ENCODE measurements at places on chromosomes 2 and 18.

GRCh38 chr18:966759-967576 lies 62.3 kb downstream of the ADCYAP1 start:
- no peak for DNase-seq

- no peak for DNase-seq
Observed at GRCh38 chr18:62497190-62497772, 25.5 kb upstream of the ZCCHC2 start.

- DNase-seq = no peak
Observed at GRCh38 chr2:134737671-134738070, 18.9 kb upstream of the TMEM163 start.

GRCh38 chr2:3575534-3576262 lies 638 bp downstream of the RPS7 start:
- no peak for DNase-seq

DNA sequence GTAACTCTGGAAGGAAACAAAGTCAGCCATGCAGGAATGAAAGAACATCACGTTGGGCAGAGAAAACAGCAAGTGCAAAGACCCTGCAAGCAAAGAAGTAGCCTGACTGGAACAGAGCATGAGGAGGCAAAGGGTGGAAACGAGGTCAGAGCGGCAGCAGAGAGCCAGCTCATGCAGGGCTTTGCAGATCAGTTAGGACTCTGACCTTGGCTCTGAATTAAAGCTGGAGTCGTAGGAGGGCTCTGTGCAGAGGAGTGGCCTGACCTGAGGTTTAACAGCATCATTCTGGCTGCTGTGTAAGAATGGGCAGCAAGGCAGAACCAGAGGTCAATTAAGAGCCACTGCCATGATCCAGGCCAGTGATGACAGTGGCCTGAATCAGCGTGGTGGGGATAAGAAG lies 220.7 kb downstream of the PRKCE start:
- DNase-seq = no peak

GRCh38 chr2:129502781-129503180 lies 476.7 kb upstream of the RAB6C start:
- DNase-seq = no peak

DNA sequence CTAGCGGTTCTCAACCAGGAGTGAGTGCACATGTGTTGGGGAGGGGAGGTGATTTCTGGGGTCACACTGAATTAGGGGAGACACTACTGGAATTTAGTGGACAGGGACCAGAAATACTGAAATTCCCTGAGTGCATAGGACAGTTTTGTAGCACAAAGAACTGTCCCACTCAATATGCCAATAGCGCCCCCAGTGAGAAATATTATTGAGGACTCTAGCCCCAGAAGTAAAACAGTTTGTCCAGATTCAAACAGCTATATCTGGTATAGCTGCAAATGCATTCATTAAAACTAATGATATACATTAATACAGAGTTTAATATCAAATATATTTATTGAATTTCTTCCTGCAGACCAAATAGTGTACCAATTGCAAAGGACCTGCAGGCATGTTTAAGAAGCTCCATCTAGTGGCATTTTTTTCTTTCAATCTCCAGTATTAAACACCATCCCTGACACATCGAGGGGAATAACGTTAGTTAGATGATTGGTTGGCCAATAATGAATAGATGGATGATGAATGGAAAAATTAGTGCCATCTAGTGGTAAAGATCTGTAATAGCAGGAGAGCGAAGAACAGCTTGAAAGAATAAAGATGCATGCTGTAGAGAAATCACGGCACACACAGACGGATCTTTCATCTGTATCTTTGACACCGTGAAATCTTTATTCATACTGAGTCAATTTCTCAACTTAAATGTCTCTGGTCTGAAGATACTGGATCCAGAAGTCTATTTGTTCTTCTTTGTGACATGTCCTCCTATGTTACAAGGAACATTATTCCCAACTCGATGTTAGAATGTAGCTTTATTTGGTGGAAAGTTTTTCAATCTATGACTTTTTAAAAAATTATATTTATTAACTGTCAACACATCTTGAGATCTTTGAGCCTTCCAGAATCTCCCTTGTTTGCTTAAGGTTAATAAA lies 62.5 kb downstream of the DHRS9 start:
- DNase-seq = peak; percentile 43

DNA sequence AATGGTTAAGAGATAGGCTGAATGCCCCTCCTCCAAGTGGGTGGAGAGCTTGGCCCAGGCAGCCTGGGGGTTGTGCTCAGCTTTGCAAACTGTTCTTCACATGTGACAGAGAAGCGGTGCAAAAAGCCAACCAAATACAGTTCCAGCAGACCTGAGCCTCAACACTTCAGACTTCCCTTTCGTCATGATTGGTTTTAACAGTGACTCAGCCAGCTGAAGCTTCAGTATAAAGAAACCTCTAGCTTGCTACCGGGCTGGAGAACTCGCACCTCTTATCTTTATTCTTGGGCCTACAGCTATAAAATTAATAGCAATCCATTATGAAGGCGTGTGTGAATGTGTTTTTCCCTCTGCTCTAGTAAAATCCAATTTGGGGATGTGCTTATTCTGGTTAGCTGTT lies 20.0 kb downstream of the SETBP1 start:
- DNase-seq = no peak

- no peak for DNase-seq
Observed at GRCh38 chr2:237045449-237045848, 40.2 kb upstream of the COPS8 start.

- DNase-seq = no peak
Observed at GRCh38 chr18:45997700-45998151, 30.6 kb upstream of the EPG5 start.

DNA sequence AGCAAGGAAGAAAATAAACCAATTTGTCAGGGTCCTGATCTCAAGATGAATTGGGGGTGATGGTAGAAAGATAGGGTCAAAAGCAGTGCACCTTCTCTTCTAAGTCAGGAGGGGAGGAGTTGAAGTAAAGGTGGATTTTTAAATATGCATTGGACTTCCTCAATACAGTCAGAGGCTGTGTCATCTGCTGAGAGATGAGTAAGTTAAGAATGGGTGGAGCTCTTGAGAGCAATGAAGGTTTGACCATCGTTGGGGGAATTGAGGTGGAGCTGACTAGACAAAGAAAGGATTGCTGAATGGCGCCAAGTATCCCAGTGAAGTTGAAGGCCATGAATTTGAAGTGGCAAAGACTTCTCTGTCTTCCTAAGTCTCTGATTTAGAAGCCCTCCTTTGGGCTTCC lies 18.4 kb upstream of the CPO start:
- DNase-seq = no peak

DNA sequence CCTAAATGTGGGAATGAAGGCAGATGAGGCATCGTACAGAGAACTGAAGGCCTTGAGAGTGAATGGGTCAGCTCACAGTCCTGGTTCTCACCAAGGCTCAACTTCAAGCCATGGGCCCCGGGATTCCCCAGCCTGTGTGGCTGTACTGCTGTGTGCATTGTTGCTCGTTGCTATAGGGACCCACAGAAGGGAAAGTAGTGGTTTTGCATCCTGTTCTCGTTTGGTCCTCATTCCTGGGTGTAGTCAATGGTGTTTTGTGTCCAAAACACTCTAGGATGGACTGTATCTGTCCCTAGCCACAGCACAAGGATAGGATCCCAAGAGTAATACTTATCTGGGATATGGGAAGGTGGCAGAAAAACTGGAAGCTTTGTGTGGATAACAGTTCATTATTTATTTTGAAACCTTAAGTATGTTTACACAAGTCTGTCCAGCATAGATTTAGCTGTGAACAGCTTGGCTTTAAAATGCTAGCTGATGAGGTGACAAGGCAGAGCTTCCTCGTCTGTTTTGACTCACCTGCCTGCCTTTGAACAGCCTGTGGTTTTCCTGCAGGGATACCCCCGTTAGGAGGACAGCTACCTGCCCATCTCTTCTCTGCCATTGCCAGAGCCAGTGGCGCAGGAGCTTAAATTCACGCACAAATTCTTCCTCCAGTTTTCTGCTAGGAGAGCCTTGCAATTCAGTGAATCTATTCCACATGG lies 85.0 kb downstream of the WDSUB1 start:
- no peak for DNase-seq

- no peak for DNase-seq
Observed at GRCh38 chr18:54734059-54734458, 94.2 kb upstream of the RAB27B start.

GRCh38 chr2:161406316-161406715 lies 9.8 kb upstream of the TBR1 start:
- no peak for DNase-seq

GRCh38 chr2:72581560-72582181 lies 244.2 kb downstream of the EXOC6B start:
- no peak for DNase-seq

- no peak for DNase-seq
Observed at GRCh38 chr2:47003641-47004427, 88.2 kb upstream of the MCFD2 start.

DNA sequence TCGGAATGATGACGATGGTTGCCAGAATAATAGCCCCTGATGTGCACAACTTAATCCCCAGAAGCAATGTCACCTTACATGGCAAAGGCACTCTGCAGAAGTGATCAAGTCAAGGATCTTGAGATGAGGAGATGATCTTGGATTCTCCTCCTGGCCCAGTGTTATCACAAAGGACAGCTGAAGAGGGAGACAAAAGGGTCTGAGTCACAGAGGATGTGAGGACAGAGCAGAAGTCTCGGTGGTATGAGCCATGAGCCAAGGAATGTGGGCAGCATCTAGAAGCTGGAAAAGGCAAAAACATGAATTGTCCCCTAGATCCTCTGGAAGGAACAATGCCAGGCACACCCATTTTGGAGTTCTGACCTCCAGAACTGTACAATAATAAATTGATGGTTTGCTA lies 358.5 kb downstream of the MYCN start:
- no peak for DNase-seq

GRCh38 chr2:99794414-99794813 lies 304.6 kb upstream of the REV1 start:
- DNase-seq = no peak

GRCh38 chr2:101295895-101296294 lies 12.6 kb downstream of the RNF149 start:
- DNase-seq = no peak

DNA sequence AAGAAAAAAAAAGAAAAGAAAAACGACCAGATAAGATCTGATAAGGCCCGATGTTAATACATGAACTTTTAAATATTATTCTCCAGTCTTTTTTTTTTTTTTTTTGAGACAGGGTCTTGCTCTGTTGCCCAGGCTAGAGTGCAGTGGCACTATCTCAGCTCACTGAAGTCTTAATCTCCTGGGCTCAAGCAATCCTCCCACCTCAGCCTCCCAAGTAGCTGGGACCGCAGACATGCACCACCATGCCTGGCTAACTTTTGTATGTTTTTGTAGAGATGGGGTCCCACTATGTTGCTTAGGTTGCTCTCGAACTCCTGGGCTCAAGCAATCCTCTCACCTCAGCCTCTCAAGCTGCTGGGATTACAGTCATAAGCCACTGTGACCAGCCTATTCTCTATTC lies 1.6 kb downstream of the ABCG5 start:
- no peak for DNase-seq

GRCh38 chr2:47274054-47274782 lies 119.1 kb upstream of the STPG4 start:
- no peak for DNase-seq

DNA sequence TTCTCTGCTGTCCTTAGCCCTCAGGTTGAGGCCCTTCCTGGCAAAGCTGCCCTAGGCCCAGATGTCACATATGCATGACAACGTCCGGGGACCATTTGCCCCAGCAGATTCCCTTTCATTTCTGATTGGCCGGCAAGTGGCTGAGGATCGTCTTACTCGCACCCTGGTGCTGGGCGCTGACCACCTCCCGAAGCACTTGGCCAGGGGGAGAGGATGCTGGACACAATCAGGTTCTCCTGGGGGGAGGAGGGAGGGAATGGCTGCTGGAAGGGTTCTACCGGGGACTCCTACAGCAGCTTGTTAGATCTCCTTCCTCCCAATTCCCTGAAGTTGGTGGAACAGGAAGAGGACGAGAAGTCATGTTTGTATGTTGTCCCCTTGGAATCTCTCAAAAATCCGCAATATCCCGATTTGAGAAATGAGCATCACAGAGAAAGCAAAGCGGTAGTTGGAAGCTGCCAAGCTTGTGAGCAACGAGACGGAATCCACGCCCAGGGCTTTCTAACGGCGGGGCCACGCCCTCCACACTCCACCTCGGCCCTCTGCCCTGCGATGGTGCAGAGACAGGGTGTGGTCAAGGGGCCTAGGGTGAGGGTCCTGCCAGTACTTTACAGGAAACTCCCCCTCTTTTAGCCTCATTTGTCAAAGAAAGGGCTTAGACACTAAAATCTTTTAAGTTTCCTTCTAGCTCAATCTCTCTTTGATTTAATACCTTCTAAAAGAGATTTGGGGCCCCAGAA lies 61.8 kb upstream of the YWHAQ start:
- no peak for DNase-seq

DNA sequence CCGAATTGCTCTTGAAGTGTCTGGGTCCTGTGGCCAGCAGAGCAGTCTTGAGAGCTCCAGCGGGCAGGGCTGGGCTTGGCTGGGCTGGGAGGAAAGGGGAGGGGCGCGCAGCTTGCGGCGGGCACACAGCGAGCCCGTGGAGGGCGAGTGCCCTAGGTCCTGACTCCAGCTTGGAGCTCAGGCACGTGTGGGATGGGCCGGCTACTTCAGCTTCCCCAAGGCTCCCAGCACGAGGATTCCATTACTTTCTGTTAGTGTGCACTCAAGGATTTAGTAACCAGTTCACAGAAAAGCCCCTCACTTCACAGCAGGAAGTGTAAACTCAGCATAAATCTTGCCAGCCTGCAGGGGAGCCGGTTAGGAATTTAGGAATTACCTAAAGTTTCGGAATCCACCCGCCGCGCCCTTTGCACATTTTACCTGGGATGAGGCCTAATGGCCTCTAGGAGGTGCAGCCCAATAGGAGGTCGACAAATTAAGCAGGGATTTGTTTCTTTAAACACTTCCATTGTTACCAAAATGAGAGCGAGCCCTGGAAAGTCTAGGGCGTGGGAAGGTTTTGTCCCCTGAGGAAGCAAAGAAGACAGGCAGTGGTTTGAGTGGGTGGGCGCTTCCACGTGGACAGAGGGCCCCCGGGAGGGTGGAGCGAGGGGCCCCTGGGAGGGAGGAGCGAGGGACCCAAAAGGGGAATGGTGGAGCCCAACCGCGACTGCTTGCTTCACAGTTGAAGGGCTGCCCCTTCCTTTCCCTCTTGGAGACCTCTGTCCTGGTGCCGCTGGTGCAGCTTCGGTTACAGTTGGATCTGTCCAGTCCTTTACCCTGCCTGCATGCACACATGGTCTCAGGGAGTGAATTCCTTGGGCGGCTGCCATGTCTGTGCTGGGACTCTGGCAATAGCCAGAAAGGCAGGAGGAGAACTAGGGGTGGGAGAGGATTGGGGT lies 93.3 kb downstream of the CTAGE1 start:
- DNase-seq = no peak

DNA sequence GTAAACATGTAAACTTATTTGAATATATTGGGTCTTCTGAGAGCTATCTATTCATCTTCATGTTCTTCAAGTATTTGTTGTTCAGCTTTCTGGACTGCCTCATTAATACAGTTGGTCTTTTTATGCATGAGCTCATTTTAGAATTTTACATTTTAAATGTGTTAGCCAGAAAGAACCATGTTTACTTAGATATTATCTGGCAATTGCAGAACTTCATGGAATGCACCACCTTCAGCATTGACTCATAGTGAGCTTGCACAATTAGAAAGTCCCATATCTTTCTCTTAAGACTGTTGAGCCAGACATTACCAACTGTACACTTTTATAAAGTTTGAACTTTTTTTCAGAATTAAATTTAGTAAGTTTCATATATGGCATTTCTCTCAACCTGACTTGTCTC lies 536.7 kb downstream of the RIT2 start:
- no peak for DNase-seq
